Epithelial cell of prostate (primary cell): ENCODE measurements at places on chromosomes 7 and 10.

DNA sequence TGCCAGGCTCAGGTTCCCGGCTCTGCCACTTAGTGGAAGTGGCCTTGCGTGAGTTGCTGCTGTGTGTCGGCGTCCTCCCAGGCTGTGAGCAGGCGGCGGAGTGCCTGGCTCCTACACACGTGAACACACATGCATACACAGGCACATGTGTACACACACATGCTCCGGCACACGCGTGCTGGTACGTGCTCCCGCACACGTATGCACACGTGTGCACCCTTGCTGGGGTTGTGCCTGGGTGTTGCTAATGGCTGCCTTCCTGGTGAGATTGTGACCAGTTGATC is 107.6 kb downstream of the INPP5A start:
- DNase-seq: no peak

DNA sequence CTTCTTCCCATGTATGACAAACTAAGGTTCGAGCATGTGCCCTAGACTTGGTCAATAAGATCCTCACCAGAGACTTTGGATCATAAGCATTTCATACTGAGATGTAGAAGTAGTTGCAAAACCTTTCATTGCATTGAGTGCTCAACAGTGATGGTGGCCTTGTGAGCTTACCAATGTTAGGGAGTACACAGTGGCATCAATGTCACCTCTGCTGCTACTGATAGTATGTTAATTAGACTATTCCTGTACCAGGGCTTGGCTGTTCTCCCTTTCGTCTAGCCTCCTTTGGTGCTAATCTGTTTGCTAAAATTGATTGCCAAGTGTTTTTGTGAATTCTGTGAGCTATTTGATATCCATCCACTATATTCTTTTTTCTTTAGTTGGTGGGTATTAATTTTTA is 264.5 kb upstream of the SEMA3C start:
- DNase-seq: no peak

GRCh38 chr10:60943316-60944057 is 498 bp downstream of the RHOBTB1 start:
- no peak for DNase-seq

DNA sequence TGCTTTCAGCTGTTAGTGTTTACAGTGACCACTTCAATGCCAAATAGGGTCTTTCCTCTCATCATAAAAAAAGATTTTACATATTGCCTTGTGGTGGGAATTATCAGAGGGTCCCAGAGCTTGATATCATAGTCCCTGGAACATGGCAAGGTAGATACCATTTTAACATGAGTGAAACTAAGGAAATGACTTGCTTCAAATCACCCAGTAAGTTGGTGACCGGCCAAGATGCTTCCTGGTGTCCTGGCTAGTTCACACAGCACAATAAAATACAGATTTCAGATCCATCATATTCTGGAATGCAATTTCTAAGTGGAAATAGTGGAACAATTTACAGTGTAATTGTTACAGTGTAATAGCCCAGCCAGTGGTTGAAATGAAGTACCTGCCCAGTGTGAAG is 36.6 kb downstream of the CNNM1 start:
- DNase-seq: no peak

- peak; percentile 54 for DNase-seq
Observed at GRCh38 chr7:142583446-142583845, 165.8 kb upstream of the PRSS1 start.
